Naive thymus-derived CD8-positive, alpha-beta T cell (primary cell): ENCODE measurements at places on chromosomes 16 and 17. TPM values are rescaled to one million over a fixed set of nuclear protein-coding genes. Genes with fewer than 3 reads are reported as not detected.

- DNase-seq = no peak
Observed at GRCh38 chr17:38789185-38789584, 10.2 kb downstream of the PIP4K2B start.

GRCh38 chr16:23724096-23724784, 11.2 kb upstream of the ERN2 start:
- no peak for DNase-seq

DNA sequence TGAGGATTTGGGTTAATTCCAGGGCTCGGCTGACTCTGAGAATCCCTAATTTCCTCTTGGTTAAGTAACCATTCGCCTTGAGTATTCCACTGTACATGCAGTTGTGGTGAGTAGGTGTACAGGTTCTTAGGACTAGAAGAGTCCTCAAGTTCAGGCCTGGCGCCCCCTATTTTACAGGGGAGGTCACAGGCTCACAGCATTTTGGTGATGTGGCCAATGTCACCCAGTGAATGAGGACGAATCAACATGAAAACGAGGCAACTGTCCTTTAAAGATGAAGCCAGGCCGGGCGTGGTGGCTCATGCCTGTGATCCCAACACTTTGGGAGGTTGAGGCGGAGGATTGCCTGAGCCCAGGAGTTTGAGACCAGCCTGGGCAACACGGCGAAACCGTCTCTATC, 55.4 kb downstream of the ABCC6 start:
- DNase-seq = no peak

DNA sequence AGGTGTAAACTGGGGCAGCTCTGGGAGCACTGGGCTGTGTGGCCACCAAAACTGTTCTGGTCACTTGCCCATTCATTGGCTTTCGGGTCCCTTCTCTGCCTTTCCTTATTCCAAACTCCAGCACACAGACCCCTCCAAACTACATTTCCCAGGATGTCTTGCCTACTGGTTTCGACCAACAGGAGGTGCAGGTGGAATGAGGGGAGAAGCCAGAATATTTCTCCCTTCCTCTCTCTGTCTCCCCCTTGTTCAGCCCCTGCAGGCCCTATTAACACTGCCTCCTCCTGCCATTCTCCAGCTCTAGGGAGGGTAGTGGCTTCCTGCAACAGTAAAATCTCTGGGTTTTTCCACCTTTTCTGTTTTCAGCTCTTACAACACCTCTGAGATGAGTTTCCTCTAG, 13.2 kb upstream of the NAGPA start:
- DNase-seq = no peak

DNA sequence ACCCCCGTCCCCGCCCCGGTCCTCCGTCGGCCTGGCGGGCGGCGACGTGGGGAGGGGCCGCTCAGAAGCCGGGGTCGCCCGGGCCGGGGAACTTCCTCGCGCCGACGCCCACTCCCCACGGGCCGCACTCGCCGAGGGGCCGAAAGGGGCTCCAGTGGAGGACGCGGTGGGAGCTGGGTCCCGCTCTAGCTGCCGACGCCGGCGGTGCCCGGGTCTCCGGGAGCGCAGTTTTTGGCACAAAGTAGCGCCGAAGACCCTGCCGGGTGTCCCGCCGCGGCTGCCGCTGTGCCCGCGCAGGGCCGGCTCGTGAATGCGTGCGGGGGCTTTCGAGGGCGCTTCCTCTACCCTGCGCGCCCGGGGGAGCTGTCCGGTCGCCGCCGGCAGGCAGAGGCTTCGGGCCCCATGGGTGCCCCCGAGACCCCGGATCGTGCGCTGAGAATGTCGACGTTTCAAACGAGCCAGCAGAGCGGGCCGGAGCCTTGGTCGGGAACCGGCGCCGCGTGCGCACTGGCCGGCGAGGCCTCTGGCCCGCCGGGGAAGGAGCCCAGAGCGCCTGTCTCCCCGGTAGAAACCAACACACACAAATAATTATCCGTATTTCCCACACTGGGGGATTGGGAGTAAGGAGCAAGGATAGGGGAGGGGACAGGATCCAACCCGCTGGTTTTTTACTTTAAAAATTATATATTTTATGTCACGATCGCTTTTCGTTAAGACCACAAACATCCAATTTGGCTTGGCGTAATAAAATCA, 46.6 kb upstream of the SLC38A10 start:
- DNase-seq = no peak

DNA sequence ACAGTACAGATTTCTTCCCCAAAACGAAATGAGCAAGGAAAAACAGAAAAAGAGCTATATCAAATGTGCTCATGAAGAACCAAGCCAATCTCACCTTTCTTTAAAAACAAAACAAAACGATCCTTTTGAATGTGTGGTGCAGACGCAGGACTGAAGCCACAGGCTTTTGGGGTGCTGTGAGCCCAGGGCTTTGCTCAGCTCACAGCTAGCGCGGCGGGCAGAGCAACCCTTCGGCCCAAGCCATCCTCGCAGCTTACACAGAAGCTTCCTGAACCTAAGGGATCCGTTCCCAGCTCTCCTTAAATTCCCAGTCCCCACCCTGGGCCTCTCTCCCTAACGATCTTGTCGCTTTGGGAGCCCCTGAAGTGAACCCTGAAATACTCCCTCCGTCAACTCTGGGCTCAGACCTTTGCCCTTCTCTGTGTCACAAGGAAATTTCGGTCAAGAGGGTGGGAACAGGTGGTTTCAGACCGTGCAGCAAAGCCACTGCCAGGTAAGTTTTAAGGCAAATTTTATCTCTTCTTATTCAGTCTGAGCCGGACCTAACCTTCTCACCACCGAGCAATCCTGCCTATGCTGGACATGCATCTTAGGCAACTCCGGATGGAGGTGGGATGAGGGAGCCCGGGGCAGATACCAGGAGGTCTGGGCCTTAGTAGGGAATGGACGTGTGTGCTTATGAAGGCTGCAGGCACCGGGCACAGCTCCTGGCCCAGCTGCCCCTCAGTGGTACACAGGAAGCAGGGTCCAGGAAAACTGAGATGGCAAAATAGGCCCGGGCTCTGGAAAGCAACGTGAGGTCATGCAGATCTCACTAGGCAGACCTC, 52.0 kb downstream of the COTL1 start:
- no peak for DNase-seq

- DNase-seq = no peak
Observed at GRCh38 chr16:19152042-19152441, 16.0 kb upstream of the SYT17 start.

MPO gene
- total RNA-seq = not detected
